ENCODE measurements at places on chromosomes 5 and 9. TPM values are rescaled to one million over a fixed set of nuclear protein-coding genes. Genes with fewer than 3 reads are reported as not detected.

- DNase-seq: peak; percentile 59
These were observed 367.3 kb upstream of the PAPPA start for GRCh38 chr9:115786321-115786720.

GRCh38 chr9:7899753-7900152 lies 100.2 kb upstream of the DMAC1 start:
- DNase-seq: no peak

- no peak for DNase-seq
These were observed 697.3 kb downstream of the CETN3 start for GRCh38 chr5:89712134-89712700.

GRCh38 chr5:149581192-149581861 lies at the start of gene ARHGEF37:
Gene ARHGEF37, plus strand, starts transcription at chr5:149581498. Its CDS starts 16,272 bp downstream, at chr5:149597770.
- peak; percentile 48 for DNase-seq

GRCh38 chr5:154403234-154403633 lies 42.6 kb upstream of the SAP30L start:
- no peak for DNase-seq

- no peak for DNase-seq
These were observed 8.3 kb downstream of the OLFM1 start for GRCh38 chr9:135095470-135096407.

PCDHA1 gene
- 0.48 TPM for total RNA-seq

DNA sequence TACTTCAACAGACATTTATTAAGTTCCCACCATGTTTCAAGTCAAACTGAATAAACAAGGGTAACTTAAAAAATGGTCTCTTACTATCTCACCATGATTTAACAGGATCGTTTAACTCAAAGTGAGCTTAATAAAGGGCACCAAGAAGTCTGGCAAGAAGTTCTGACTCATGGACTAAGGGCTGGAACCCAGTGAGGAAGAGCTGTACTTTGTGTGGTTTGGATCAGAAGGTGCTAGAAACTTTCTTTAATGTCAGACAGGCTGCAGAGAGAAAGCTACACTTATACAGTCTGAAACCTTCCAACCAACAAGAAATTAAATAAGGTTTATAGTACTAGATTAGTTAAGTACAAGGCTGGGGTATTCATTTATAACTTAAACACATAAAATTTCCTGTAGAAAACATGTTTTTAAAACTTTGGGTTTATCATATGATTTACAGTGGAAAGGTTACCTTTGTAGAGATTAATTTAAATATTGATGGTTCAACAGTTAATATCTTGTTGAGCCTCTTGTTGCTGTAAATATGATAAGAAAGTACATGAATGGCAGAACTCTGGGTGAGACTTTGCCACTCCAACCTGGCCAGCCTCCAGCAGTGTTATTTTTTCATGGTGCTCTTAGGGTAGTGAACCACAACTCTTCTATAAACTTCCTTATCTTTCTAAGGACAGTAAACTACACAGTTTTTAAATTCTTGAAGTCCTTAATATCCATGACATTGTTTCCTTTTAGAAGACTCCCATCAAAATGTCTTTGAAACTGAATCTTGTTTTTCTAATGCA lies 162.8 kb downstream of the MAN2A1 start:
- no peak for DNase-seq

SVEP1 gene
- not detected for total RNA-seq

GDF9 gene
- total RNA-seq: 0.13 TPM

GRCh38 chr5:112127861-112128260 lies 291.2 kb downstream of the EPB41L4A start:
- DNase-seq: no peak
